ENCODE measurements at places on chromosomes 3 and 15. TPM values are rescaled to one million over a fixed set of nuclear protein-coding genes. Genes with fewer than 3 reads are reported as not detected.
A peak's percentile ranks its signal among the peaks of the same experiment; 100 is the strongest.

LAMB2 gene
- 3.2 TPM for total RNA-seq

ZBTB20 gene
- 4.2 TPM for total RNA-seq

MINAR1 gene
- 0.36 TPM for total RNA-seq

DNA sequence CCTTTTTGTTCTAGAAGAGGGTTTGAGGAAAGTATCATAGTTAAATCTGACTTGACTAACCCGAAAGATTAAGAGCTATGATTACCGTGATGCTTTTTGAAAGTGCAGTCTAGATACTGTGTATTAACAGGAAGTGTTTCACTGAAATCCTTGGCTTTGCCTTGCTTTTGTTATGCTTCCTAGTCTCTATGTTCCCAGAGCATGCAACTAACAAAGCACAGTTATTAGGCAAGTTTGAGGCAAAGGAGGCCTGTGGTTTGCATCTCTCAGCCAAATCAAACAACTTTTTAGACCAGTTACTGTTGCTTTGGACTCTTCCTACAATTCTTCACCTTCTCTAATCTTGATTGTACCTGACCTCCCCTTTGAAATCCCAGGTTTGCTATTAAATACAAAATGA, 3.9 kb downstream of the LXN start:
- H3K27ac ChIP-seq = no peak overlapping the region
- no peaks in the 10 kb centered on the region for H3K36me3 ChIP-seq
- no peak overlapping the region for H3K4me3 ChIP-seq
- DNase-seq = no peak
- peaks cover 4% of the 10 kb centered on the region for H3K4me1 ChIP-seq

DNA sequence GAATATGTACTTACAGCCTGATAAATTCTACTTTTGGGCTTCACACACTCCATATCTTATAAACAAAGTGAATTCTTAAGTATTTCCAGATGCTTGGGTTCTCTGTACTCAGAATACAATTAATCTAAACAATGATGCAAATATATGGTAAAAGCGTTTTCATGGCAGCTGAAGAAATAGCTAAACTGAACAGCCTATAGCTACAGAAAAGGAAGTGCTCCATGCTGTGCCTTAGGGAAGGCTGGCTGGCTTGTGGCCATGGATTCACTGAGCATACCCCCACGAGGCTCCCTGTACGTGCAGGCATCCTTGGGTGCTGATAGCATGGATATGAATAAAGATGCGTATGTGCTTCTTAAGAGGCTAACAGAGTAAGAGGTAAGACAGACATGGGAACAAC, 264.0 kb downstream of the KLF13 start:
- H3K36me3 ChIP-seq = no peaks in the 10 kb centered on the region
- peaks cover 4% of the 10 kb centered on the region for H3K27me3 ChIP-seq
- no peaks in the 10 kb centered on the region for H3K4me1 ChIP-seq
- H3K27ac ChIP-seq = no peak overlapping the region
- no peak for DNase-seq

DNA sequence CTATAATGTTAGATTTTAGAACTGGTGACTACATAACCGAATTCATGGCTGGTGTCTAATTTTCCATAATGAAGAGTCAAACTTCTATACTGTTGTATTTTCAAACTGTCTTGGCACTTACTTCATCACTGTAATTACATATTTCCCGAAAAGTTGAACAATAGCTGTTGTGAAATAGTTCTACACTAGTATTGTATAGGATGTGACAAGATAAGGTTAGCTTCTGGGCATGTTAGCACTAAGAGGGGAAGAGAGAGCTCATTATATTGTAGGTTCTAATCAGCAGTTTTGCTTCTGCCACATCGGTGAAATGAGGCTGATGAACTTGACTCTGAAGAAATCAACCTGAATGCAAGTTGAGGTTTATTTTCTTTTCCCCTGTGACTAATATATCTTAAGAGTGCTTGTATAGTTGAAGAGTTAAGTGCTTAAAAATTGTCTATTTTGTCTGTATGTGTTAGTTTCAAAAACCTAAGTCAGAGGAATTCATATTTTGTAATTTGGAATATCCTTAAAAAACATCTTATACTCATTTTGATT, 8.9 kb downstream of the GYG1 start:
- no peak for DNase-seq
- H3K4me3 ChIP-seq = no peak overlapping the region
- peak overlapping the region; percentile 15 for H3K27ac ChIP-seq

GRCh38 chr15:65300924-65301441, 3.5 kb upstream of the RNU5B-1 start:
- peaks cover 12% of the 10 kb centered on the region for H3K4me1 ChIP-seq
- DNase-seq = no peak
- H3K36me3 ChIP-seq = no peaks in the 10 kb centered on the region
- no peaks in the 10 kb centered on the region for H3K27me3 ChIP-seq
